ENCODE measurements at places on chromosomes 6 and 20. TPM values are rescaled to one million over a fixed set of nuclear protein-coding genes. Genes with fewer than 3 reads are reported as not detected.

The CHD6 gene
- total RNA-seq, result 45.7 TPM

The SLC18B1 gene
- 5.8 TPM for total RNA-seq

The NFS1 gene
- 41.3 TPM for total RNA-seq

The ZBP1 gene
- 1.5 TPM for total RNA-seq
